ENCODE measurements at places on chromosomes 5 and 9. TPM values are rescaled to one million over a fixed set of nuclear protein-coding genes. Genes with fewer than 3 reads are reported as not detected.

The MEIKIN gene
- total RNA-seq: 15.1 TPM

- no peak for DNase-seq
These were observed 63.6 kb upstream of the C5orf63 start for GRCh38 chr5:127136908-127137307.

DNA sequence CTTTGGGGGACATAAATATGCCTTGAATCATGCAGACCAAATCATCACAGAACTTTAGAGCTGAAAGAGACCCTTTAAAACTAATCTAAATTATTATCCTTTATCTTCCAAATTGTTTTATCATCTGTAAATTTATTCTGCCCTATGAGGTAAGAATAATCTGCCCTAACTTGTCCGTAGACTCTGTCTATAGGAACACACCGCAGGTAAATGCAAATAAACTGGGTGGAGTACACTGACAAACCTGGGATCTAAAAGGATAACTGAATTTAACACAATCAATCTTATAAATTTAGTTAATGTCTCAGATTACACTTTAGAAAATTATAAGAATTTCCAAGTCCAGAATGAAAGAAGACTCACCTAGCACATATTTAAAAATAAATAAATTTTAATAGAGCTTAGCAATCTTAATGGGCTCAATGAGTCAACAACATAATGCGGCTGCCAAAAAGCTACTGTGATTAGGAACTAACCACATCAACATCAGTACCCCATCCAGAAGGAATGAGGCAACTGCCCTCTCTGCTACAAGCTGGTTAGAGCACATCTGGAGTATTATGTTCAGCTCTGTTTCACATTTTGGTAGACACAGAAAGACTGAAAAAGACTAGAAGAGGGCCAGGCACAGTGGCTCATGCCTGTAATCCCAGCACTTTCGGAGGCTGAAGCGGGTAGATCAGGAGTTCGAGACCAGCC is 5.6 kb downstream of the MEGF9 start:
- DNase-seq: no peak

The SV2C gene
- 0.56 TPM for total RNA-seq

The ANKRD31 gene
- total RNA-seq: 16.9 TPM

The POLR3G gene
- total RNA-seq: 9.4 TPM

The SUSD3 gene
- 537 TPM for total RNA-seq

GRCh38 chr9:33272061-33272460 is 7.2 kb downstream of the CHMP5 start:
- no peak for DNase-seq

DNA sequence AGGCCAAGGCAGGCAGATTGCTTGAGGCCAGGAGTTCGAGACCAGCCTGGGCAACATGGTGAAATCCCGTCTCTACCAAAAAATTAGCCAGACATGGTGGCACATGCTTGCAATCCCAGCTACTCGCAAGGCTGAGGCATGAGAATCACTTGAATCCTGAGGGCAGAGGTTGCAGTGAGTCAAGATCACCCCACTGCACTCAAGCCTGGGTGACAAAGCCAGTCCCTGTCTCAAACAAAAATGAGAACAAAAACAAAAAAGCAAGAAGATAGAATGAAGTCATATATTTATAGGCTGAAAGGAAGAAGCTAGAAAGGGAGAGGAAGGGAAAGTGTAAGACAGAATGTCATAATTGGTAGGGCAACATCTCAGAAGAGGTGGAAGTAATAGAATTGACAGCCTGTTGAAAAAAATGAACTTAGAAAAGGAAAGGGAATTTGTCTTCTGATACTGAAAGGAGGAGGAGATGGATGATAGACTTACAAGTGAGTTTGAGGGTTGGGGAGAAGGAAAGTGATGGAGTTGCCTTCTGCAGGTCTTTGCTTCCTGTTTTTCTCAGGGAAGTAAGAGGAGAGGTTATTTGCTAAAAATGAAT is 32.2 kb downstream of the CARD6 start:
- no peak for DNase-seq

- DNase-seq: peak; percentile 76
These were observed 14.7 kb upstream of the CXXC5 start for GRCh38 chr5:139633295-139634027.

GRCh38 chr5:103234239-103234975 is 24.2 kb upstream of the MACIR start:
- no peak for DNase-seq

DNA sequence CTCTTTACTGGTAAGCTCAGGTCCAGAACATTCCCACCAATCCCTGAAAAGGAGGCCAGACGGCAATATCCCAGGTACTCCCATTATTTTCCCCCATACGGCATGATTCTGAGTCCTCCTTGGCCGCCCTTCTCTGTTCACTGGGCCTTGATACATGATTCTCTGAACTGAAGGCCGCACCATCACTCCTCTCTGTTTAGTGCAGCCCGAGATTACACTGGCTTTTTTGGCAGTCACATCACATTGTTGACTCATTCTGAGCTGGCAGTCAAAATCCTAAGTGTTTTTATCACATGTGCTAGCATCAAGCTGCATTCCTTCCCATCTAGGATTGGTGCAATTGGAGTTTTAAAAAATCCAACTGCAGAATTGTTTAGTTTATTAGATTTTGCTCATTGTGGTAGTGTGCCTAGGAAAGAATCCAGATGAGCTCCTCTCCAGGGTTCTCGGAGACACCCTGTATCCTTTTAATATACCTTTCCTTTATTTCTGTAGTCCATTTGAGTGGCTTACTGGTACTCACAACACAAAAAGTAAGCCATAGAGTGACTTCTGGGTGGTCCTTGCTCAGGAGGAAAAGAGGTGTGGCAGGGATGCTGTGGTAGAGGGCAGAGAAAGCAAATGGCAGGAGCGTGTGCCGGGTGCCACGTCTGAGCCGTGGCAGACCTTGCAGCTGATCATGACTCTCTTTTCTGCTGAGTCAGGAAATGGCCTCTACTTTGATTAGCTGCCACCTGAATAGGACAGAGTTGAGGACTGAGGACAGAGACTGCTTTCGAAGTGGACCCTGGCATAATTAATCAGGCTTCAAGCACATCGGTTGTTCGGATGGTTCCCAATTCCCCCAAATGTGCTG is 121.1 kb upstream of the IL12B start:
- peak; percentile 72 for DNase-seq

The TMC1 gene
- 5.4 TPM for total RNA-seq

- DNase-seq: no peak
These were observed 25.9 kb upstream of the PIK3R1 start for GRCh38 chr5:68189613-68190012.

GRCh38 chr9:87497604-87498045 is at the start of gene DAPK1:
DAPK1 (plus strand) TSS chr9:87497867; CDS start chr9:87499078, 1,211 bp downstream.
- peak; percentile 79 for DNase-seq

DNA sequence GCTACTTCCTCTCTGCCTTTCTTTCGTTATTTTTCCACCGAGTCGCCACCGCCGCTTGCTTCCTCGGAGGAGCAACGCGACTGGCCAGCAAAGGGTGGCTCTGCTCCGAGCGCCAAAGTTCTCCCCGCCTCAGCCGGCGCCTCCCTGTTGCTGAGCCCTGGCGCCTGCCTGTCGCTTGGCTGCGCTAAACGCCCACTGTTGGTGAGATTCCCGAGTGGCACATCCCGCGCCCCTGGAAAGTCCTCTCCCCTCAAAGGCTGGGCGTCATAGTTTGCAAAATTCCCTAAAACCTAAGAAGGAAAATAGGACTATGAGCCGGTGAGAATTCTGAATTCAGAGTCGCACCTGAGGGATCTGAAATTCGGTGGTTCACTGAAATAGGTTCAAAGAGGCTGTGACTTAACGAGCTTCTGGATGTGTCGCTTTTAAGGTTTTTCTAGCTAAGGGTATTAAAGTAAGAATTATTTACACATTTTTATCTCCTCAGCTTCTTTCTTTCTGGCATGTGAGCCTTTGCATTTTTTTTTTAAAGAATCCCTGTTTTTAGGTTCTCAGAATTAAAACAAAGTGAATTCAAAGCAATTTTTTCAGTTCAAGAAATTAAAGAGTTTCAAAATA is at the start of gene GRIN3A:
GRIN3A (minus strand) TSS at position 82 of the 618 bp plus-strand sequence. CDS start 668 bp downstream, outside the sequence.
- DNase-seq: peak; percentile 46

The MLANA gene
- not detected for total RNA-seq

DNA sequence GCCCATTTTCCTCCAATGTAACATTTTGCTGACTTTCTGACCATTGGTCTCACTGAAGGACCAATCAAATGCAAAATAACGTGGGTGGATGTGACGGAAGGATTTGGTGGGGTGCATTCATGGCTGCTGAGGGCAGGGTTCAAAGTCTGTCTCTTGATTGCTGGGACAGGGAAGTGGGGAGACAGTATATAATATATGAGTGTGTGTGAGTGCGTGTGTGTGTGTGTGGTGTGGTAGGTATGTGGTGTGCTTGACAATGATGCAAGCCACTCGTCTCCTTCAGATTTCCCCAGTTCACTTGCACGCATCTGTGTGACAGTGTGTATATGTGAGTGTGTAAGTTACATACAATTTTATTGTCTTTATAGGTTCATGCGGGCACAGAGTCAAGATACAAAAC is 477.3 kb downstream of the DIRAS2 start:
- no peak for DNase-seq

The SPATA31C1 gene
- 13.5 TPM for total RNA-seq

GRCh38 chr9:137589441-137590122 is 730 bp downstream of the ZMYND19 start:
- DNase-seq: no peak

The SERF1A gene
- total RNA-seq: 21.3 TPM

DNA sequence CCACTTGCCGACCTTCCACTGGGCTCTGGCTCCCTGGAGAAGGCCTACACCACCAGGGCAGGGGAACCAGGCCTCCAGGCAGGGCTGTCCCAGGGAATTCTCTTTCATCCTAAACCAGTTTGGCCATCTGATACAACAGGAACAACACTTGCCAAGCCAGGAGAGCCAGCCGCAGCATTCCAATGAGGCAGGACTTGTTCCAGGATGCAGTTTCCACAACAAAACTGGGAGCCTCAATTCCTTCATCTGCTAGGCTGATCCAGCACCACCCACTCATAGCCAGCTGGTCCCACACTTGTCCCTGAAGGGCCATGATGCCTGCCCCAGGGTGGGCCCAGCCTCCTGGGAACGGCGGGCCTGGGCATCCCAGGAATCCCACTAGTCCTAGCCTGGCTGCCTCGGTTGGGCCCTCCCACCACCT is 26.0 kb downstream of the BICD2 start:
- no peak for DNase-seq
